NCI-H446 treated with DMSO at 0.1 percent for 48 hours (cell line): ENCODE measurements at places on chromosomes 1 and 21.

- no peak for DNase-seq
These were observed 1.3 kb downstream of the SMG5 start for GRCh38 chr1:156281281-156281680.

DNA sequence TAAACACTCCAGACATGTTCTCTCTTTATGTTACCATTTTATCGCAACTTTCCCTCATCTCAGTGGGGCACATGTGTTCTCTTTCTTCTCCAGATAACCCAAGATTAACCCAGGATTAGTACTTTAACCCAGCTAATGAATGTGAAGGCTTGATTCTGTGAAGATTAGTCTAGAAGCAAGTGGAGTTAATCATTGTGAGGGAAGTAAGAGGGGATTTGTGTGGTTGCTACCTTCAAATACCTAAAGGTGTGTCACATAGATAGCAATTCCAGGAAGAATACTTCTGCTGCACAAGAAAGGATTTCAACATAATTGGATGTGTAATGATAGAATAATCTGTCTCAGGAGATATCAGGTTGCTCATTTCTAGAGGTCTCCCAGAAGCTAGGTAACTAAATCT is 327.1 kb downstream of the PBX1 start:
- no peak for DNase-seq

DNA sequence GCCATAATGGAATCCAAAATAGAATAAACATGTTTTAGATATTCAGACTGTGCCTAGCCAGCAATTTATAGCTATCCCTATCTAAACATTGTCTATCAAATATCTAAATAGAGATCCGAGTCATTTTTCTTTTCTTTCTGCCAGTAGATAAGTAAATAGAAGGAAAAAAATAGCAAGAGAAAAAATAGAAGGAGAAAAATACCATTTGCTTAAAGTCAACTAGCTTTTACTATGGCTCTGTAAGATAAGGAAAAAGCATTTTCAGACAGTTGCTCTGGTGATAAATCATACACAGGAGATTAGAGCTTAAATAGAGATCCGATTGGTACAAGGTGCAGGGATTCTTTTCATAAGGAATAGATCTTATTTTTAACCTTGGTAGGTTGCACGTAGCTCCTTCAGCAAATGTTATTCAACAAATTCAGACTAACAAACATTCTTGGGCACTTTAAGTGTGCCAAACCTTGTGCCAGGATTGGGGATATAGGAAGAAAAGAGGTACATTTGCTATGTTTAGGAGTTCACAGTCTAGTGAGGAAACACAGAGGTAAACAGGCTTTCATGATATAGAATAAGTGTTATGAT is 70.1 kb upstream of the CCDC190 start:
- DNase-seq = no peak

GRCh38 chr1:168636200-168636599 is 59.8 kb downstream of the XCL1 start:
- DNase-seq = no peak

DNA sequence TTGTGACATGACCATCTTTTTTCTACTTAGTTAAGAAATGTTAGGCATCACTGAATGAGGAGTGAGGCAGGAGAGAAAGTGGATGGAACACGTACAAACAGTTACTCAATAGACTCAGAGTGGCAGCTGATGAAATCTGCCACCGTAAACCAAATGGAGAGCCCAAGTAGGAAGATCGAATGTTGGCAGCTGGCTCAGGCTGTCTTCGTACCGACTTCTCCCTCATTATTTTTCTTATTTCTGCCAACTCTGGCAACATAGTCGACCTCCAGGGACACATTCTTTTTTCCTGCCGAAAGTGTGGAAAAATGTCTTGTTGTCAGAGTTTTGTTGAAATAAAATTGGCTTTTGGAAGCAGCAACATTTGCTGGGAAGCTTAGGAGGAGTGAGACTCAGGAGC is 143.3 kb downstream of the GREM2 start:
- DNase-seq = no peak

DNA sequence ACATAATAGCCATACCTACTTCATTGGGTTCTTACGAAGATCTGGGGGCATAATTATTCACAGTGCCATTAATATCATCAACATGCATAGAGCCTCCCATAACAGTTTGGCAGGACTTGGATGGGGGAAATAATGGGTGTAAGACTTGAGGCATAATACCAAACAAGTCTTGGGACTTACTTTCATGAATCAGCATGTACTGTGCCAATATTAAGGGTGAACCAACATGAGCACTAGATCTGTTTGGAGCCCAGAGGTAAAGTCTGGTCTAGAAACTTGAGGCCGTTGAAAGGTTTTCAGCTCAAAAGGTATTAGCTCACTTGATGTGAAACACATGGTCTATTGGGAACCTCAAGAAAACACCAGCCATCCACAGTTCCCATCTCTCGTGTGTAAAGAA is 56.7 kb upstream of the ZC3H11B start:
- DNase-seq = no peak

GRCh38 chr1:192959657-192960186 is 99.4 kb downstream of the UCHL5 start:
- DNase-seq = no peak
